ENCODE measurements at places on chromosomes 5 and 9.

- DNase-seq: no peak
Measured at GRCh38 chr9:89773170-89773569, 168.4 kb downstream of the GADD45G start.

GRCh38 chr5:125370461-125371205 lies 624.2 kb upstream of the ZNF608 start:
- DNase-seq: no peak

- no peak for DNase-seq
Measured at GRCh38 chr5:149240354-149240998, 31.2 kb upstream of the AFAP1L1 start.

DNA sequence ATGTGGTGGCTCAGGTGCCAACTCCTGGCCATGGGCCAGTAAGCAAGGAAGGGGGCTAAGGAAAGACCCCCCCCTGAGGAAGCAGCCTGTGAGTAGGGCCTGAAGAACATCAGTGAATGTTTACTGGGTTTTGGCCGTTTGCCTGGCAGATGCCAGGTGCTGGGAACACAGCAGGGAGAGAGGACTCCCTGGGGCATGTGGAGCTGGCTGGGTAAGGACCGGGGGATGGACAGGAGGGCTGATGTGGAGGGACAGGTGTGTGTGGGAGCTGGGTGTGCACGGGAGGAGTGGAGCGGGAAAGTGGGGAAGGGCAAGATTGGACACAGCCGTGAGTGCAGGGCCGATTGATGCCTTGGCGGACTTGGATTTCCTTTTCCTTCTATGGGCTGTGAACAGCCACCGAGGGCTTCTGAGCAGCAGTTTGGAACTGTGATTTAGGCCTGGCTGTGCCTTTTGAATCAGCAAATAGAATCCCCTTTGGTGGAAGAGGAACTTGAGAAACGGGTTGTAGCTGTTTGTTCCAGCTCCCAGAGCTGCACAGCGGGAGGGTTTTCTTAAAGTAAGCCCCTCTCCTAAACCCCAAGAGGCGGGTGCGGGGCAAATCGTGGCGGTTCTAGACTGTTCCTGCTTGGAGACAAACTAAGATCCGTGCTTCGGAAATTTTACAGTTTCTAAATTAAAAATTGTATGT lies 3.1 kb downstream of the HMCN2 start:
- no peak for DNase-seq

- DNase-seq: no peak
Measured at GRCh38 chr5:129098488-129099183, 4.1 kb downstream of the ISOC1 start.

DNA sequence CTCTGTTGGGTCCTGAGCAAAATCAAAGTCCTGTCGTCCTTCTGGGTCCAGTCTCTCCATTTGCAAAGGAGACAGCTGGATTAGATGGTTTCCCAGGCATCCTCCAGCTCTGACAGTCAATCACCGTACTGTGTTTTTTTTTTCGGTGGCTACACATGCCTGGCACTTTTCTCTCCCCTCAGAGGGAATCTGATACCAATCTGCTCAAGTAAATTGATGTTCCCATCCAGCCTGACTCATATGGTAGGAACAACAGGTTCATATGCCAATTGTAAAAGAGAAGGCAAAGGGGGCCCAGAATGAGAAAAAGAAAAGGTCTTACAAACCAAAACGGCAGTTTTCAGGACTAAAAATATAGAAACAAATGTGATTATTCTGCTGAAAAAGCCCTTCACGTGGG lies 1.2 kb downstream of the FBXO10 start:
- no peak for DNase-seq
